ENCODE measurements at places on chromosomes 16 and 17.

DNA sequence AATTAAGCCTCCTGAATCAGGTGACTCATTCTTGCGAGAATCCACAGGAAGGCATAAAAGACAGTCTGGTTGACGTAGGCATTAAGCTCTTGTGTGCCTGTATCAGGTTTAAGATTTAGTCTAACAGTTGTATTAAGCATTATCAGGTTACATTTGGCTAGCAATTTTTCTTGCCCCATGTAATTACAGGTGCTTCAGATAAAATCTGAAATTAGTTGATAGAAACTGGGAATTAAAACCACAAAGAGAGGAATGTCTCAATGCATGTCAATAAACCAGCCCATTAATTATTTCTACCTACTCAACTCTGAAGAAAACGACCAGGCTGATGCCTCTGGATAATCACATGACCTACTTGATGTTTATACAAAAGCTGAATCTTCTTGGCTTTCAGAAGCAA is 217.2 kb downstream of the CA10 start:
- no peak for DNase-seq

DNA sequence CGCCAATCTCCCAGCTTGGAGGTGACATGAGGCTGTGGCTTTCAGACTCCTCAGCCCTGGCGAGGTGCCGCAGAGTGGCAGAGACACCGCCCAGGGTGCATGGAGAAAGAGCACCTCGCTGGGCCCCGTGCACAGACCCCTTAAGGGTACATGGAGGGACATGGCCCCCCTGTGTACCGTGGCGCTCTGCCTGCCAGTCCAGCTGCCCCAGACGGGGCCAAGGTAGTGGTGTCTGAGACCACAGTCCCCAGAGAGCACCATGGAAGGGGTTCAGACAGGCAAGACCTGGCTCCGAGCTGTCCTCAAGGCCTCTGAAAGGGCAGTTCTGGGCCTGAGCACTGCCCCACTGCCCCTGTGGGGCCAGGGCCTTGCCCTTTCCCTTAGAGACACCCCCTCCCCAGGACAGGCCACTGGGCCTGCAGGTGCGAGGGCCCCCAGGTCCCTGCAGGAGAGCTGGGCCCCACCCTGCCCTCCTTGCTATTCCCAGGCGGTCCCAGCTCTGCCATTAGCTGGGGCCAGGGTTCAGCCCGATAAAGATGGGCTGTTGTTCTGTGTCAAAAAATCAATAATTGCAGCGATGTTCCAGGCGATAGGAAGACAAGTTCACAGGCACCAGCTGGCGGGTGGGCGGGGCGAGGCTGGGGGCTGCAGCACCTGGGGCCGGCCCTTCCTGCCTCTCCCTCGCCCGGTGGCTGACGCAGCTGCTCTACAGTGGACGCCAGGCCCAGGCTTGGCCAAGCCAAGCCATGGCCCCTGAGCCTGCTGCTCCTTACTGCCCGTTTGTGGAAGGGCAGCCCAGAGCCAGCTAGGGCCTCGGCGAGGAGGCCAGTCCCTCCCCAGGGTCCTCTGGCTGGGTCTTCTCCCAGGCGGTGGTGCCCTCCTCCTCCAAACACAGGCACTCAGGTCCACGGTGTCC is 51.7 kb downstream of the ZFPM1 start:
- no peak for DNase-seq

- DNase-seq = no peak
Measured at GRCh38 chr16:6932871-6933385, 399.7 kb upstream of the RBFOX1 start.

- no peak for DNase-seq
Measured at GRCh38 chr16:80012586-80012985, 412.0 kb upstream of the MAF start.

GRCh38 chr16:84898447-84898846 is 78.7 kb downstream of the CRISPLD2 start:
- DNase-seq = no peak

DNA sequence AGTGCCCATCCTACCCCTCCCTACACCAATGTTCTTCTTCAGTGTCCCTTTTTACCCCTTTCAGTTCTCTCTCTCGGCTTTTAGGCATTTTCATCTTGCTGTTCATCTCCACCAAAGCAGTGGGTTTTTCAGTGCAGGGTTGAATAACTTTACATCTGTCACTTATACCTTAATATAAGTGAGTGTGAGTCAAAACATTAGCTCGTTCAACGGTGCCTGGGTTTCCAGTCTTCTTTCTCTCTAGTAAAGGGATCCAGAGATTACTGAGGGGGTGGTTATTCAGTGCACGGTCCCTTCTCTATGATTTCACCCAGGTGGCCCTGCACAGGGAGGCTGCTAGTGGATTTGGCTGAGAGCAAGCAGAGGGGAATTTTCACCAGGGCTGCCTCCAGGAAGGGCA is 210.6 kb upstream of the CDH5 start:
- no peak for DNase-seq

GRCh38 chr17:20916383-20916782 is 126.4 kb downstream of the USP22 start:
- no peak for DNase-seq

- DNase-seq = no peak
Measured at GRCh38 chr16:56801762-56802161, 63.2 kb upstream of the SLC12A3 start.

DNA sequence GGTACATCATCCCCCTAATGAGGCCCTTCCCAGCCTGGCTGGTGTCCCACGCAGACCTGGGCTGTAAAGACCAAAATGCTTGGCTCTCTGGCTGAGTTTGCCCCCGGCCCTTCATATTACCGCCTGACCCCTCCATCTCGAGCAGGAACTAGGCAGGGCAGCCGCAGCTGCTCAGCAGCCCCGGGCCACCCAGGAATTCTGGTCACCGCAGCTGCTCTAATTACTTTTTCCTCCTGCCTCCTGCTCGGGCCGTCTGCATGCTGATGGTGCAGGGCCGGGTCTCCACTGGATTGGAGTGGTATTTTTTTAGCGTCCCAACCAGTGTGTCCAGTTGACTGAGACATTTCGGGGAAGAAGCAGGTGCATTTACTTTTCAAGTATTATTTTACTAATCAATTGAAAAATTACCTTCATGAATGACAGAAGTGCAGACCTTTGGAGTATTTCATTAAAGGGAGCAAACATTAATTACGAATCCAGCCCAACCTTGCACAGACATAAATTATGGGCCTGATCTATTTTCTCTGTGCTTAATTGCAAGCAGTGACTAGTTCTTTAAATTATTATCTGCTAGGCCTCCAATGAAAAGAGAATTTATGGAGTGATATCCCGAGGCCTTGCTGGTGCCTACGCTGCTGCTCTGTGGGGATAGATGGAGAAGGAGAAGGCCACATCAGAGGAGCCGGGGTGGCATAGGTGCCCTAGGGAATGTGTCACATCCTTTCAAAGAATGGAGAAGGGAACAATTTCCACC is 176.2 kb downstream of the CYLD start:
- no peak for DNase-seq

- DNase-seq = no peak
Measured at GRCh38 chr16:56702836-56703235, 20.6 kb downstream of the MT1X start.

- DNase-seq = no peak
Measured at GRCh38 chr16:1098266-1098991, 2.4 kb upstream of the C1QTNF8 start.

DNA sequence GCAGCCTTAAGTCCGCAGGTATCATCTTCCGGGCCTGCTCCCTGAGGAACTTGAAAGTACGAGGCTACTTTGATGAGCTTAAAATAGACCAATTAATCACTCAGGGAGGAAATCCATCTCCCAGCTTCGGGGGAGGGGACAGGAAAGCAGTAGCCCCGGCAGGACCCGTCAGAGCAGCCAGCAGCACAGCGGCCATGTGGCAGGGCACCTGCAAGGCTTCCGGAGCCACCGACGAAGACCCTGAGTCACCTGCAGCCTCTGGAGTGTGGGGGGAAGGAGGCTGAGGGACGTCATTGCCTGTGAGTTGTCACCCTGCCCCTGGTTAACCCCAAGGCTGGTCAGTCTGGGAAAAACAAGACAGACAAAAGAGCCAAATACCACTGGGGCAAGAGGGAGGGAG is 4.4 kb upstream of the CYB561 start:
- DNase-seq = peak; percentile 40

DNA sequence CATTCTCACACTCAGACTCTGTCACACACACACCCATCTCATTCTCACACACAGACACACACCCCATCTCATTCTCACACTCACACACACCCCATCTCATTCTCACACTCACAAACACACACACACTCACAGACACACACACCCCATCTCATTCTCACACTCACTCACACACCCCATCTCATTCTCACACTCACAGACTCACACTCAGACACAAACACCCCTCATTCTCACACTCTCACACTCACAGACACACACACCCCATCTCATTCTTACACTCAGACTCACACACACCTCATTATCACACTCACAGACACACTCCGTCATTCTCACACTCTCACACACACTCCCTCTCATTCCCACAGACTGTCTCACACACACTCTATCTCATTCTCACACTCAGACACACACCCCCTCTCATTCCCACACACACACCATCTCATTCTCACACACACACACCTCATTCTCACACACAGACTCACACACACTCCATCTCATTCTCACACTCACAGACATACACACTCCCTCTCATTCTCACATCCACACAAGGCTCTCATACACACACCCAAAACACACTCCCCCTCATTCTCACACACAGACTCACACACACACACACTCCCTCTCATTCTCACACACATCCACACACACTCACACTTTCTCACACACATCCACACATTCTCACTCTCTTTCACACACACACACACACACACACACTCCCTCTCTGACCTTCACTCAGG is 2.9 kb downstream of the ASGR1 start:
- no peak for DNase-seq

DNA sequence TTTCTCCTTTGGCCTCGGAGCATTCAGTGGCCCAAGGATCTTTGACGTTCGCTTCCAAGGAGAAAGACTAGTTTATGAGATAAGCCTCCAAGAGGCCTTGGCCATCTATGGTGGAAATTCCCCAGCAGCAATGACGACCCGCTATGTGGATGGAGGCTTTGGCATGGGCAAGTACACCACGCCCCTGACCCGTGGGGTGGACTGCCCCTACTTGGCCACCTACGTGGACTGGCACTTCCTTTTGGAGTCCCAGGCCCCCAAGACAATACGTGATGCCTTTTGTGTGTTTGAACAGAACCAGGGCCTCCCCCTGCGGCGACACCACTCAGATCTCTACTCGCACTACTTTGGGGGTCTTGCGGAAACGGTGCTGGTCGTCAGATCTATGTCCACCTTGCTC is 1.4 kb downstream of the AOC3 start:
- DNase-seq = no peak

DNA sequence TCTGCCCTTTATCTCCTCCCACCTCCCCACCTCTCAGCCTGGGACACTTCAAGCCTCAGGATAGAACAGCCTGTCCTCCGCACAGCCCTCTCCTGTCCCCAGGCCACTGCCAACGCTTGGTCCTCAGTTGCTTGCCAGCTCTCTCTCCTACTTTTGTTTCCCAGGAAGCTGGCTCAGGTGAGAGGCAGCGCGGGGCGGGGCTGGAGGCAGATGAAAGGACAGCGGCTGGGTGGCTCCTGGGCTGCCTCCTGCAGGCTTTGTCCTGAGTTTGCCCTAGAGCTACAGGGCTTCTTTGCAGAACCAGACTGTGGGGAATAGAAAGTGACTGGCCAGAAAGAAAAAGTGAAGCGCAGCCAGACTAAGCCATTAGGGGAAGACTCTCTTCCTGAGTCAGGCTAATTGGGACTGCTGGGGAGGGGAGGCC is 48.2 kb upstream of the CDC42EP4 start:
- no peak for DNase-seq

GRCh38 chr16:51062039-51062438 is 89.0 kb downstream of the SALL1 start:
- DNase-seq = no peak

GRCh38 chr17:14997290-14997689 is 267.8 kb downstream of the PMP22 start:
- DNase-seq = no peak

DNA sequence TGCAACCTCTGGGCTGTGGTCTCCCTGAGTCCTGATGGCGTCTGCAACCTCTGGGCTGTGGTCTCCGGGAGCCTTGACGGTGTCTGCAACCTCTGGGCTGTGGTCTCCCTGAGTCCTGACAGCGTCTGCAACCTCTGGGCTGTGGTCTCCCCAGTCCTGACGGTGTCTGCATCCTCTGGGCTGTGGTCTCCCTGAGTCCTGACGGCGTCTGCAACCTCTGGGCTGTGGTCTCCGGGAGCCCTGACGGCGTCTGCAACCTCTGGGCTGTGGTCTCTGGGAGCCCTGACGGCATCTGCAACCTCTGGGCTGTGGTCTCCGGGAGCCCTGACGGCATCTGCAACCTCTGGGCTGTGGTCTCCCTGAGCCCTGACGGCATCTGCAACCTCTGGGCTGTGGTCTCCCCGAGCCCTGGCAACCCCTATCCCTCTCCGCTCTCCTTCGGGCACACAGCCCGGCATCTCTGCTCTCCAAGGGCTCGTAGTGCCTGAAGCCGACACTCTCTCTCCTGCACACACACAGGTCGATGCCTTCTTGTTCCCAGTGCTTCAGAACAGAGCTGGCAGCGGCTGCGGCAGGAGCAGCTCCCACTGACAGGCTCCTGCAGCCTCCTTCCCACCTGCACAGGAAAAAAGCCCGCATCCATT is 45.6 kb downstream of the METRNL start:
- peak; percentile 33 for DNase-seq

DNA sequence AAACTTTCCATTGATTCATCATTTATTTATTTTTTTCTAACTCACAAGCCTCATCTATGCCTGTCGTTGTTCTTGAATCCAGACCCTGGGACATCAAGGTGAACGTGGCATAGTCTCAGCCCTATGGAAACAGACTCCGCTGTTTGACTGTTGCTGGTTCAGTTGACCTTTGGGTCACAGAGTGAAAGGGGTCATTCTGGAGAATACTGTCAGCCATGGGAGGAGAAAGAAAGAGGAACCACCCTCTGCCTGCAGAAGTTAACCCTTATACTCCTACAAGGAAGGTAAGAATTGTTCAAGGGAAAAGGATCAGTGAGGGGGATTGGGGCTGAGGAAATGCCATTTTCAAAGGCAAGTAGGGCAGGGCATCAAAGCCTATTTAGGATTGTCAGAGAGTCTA is 387.6 kb upstream of the MAF start:
- no peak for DNase-seq

- DNase-seq = no peak
Measured at GRCh38 chr17:1474402-1475189, 17.9 kb downstream of the MYO1C start.

DNA sequence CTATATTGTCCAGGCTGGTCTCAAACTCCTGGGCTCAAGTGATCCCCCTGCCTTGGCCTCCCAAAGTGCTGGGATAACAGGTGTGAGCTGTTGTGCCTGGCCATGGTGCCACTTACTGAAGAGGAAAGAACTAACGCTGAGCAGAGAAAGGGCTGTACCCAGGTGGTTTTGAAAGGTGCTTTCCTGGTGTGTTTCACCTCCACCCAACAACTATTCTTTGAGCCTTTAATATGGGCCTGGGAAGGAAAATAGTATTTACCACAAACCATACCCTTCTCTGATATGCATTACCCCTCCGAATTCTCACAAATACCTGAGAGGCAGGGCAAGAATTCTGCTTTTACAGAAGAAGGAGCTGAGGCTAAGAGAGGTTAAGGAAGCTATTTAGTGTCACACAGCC is 24.8 kb downstream of the KPNA2 start:
- DNase-seq = no peak

- DNase-seq = no peak
Measured at GRCh38 chr16:57021757-57022156, 32.4 kb downstream of the NLRC5 start.

GRCh38 chr17:76336756-76337412 is 16.8 kb downstream of the PRPSAP1 start:
- no peak for DNase-seq

GRCh38 chr17:41433586-41433985 is 7.2 kb downstream of the KRT38 start:
- no peak for DNase-seq

- no peak for DNase-seq
Measured at GRCh38 chr16:84827897-84828296, 8.1 kb downstream of the CRISPLD2 start.
